ENCODE measurements at places on chromosomes 13 and 19.

GRCh38 chr13:48532256-48532505, 699 bp downstream of the RCBTB2 start:
- DNase-seq = no peak

GRCh38 chr13:22893777-22894176, 287.0 kb upstream of the SGCG start:
- DNase-seq = no peak

DNA sequence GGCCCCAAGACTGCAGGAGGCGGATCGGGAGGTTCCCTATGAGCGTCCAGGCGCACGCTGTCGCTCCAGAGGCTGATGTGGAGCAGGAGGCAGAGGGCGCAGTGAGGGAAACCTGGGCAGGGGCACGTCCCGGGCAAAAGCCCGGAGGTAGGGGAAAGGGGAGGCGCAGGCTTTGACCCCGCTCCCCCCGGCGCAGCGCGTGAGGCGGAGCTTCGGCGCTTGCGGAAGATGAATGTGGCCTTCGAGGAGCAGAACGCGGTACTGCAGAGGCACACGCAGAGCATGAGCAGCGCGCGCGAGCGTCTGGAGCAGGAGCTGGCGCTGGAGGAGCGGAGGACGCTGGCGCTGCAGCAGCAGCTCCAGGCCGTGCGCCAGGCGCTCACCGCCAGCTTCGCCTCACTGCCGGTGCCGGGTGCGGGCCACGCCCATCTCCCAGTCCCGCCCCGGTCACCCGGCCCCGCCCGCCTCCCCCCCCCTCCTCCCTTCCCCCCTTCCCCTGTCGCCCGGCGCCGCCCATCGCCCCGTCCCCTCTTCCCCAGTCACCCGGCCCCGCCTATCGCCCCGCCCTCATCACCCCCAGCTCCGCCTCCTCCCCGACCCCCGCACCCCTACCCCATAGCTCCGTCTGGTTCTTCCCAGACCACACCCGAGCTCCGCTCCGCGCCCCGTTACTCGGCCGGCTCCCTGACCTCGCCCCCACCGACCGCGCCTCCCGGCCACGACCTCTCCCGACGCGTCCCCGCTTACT, 4.1 kb downstream of the HMG20B start:
- DNase-seq = no peak

- no peak for DNase-seq
Observed at GRCh38 chr19:41386442-41386841, 10.1 kb downstream of the TMEM91 start.

DNA sequence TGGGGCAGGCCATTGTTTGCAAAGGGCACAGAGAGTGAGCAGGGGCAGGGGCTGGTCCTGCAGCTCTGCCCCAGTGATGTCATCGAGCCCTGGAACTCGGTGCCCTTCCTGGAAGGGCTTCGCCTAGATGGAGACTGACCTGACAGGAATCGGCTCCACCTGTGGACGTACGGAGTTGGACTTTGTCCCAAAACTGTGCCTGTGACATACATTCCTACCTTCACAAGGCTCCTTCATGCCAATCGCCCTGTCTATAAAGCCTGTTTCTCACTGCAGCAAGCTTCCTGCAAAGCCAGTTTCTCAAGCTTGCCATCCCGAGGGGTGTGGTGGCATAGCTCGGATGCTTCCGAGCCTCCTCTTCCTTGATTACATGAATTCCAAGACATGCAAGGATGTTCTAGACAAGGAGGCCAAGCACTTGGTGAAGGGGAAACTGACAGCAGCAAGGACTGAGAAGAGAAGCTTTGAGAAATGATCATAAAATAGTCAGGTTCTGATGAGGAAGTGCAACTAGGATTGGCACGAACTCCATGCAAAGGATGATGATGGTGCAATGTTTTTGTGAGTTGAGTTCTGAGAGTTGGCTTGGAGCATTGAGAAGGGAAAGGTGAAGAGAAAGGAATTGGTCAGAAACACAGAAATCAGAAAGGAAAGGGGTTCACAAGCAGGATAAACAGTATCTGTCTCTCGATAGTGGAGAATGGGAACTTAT, 73.6 kb upstream of the STK24 start:
- DNase-seq = no peak
